ENCODE measurements at places on chromosomes 3 and 15.

DNA sequence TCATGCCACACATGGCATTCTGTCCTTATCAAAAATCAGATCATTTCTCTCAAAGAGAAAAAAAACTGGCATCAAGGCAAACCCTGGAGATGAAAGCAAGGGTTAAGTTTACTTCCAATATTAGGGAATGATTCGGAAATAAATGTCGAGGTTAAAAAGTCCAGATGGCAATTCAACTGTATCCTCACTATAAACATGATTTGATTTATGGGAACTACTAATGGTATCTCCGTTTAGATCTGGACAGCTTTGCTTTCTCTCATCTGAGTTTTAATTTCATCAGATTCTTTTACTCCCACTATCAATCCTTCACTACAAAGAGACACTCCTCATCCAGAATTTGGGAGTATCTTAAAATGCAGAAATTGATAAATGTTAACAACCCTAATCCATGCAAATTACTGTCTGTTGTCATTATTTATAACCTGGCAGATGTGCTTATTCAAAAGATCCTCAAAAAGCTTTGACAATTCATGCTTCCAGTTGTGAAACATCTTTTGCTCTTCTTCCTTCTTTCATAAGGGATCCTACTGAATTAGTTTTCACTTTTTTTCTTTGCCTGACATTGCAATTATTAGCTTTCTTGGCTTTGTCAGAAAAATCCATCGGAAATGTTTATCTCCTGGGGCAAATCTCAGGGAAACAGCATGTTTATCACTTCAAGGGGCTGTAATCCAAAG, 903.2 kb downstream of the MCTP2 start:
- no peak for DNase-seq

GRCh38 chr3:152709659-152710058, 125.3 kb upstream of the P2RY1 start:
- DNase-seq: no peak

- DNase-seq: no peak
Observed at GRCh38 chr3:69743975-69744906, 5.0 kb downstream of the MITF start.

- DNase-seq: no peak
Observed at GRCh38 chr3:27610800-27611525, 111.2 kb downstream of the EOMES start.

DNA sequence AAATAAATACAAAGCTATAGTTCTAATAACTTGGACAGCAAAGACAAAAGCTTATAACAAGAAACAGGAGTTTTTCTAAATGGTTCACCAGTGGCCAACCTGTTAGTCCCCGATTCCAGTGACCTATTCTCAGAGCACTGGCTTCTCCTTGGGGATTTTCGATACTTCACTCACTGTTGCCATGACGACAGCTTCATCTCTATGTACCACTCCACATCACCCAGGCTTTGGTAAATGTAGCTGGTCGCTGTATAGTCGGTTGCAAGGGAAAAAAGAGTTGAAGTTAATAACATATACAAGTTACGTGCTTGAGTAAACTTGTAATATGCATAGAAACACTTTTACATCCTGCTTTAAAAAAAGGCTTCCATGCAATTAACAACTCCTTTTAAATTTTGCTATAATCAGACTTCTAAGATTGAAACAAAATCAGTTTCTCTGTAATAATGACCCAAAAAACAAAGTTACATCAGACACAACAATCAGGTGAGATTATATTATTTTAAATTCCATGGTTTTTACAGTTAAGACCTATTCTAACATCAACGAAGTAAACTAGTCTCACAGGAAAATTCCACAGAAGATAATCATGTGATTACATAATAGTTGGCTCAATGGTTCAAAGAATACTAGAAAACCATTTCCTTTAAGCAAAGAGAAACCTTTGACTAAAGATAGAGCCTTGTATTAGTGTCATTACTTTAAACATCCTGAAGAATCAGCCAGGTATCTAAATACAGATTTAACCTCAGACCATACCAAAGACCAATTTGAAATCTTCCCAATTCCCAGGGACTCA, 2.9 kb downstream of the CCNL1 start:
- no peak for DNase-seq

GRCh38 chr3:144516026-144516425, 544.4 kb downstream of the DIPK2A start:
- DNase-seq: no peak

DNA sequence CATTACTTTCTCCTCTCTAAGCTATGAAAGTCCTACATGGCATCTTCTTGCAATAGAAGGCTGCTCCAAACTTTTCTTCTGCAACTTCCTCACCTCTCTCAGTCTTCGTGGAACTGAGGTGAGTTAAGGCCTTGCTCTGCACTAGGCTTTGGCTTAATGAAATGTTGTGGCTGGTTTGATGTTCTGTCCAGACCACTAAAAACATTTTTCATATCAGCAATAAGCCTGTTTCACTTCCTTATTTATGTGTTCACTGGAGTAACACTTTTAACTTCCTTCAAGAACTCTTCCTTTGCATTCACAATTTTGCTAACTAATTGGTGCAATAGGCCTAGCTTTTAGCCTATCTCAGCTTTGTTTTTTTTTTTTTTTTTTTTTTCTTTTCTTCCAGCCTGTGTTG, 335.3 kb upstream of the NECTIN3 start:
- DNase-seq: no peak

GRCh38 chr3:157201648-157202278, 41.8 kb upstream of the CCNL1 start:
- DNase-seq: no peak

DNA sequence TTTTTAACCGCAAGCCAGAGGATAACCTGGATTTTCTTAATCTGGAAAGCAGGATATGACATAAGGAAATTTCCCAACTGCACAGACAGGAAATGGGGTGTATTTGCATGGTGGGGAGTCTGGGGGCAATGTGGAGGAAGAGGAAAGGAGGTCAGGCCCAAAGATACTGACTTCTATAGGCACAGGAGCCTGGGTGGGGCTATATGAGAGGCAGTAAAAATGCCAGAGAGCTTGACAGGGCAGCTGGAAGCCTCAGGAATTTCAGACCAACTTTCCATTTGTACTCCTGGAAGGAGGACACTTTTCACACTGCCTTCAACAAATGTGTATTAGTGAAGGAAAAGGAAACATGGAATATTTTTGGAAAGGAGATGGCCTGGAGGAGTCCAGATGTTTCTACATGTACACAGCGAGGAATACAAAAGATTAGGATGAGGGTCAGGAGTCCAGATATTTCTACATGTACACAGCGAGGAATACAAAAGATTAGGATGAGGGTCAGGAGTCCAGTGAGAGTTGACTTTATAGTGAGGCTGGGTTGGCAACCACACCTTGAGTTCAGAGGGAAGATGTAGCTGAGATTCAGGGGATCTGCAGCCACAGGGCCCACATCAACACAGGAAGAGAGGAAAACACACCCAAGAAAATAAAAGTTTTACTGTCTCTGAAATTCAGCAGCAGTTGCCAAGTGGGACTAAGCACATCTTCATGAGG, 111.9 kb upstream of the PTPRG start:
- DNase-seq: no peak

DNA sequence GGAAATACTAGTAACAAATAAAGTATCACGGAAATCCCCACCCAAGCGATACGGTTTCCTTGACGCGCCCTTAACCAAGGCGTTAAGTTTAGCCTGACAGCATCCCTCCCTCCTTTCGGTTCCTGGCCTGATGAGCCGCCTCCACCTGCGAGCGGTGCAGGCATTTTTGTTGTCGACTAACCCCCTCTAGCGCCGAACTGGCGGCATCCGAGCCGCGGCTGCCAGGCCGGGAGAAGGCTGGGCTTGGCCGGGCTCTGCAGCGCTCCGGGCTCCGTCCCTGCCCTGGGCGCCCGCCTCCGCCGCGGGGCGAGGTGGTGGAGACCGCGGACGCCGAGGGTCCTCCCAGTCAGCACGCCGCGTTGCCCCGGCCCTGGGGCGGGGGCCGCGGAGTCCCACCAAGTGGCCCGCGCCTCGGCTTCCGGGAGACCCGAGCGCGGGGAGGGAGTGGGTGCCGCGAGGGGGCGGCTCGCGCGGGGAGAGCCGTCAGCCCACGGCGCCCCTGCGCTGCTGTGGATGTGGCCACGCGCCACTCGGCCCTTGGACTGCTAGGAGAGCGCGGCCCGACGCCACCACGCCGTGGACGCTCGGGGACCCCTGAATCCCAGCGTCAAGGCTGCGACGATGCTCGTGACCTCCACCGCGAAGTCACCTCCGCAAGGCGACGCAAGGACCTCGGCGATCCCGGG, 1.1 kb upstream of the EPHA6 start:
- DNase-seq: peak; percentile 41

DNA sequence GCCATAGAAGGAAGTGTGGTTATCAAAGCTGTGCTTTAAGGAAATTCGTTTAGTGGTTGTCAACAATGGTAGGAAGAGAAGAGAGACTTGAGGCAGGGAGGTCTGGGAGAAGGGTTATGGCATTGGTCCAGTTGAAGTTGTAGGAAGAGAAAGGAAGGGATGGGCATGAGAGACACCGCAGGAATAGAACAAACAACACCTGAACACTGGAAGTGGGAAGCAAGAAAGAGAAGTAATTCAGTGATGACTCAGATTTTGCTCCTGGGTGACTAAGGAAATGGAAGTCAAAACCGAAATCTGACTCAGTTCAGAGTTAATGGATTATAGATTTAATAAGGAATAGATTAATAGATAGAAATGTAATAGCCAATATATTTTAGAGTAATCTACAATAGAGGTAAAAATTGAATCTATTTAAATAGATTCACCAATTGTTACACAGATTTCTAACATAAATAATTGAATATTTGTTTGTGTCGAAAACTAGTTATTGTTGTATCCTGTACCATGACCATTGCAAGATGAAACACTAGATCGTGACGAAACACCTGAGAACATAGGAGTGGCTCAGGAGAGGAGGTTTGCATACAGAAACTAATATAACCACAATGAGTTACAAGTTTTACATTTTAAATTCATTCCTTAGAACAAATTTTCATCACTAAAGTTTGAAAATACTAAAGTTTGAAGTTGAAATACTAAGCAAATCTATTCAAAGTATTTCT, 36.0 kb downstream of the THBS1 start:
- DNase-seq: no peak

DNA sequence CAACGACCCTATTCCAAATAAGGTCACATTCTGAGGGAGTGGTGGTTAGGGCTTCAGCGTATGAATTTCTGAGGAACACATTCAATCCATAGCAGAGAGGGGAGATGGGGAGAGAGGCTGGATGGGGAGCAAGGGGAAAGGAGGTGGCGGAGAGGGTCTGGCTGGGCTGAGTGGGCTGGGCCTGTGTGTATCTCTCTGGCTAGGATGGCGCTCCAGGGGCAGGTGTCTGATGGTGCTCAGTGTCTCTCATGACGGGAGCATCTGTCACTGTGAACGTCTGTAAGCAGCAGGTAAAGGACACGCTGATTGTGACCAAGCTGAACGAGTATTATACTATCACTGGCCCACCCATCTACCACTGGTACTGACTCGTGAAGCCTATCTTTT, 159.6 kb downstream of the XXYLT1 start:
- no peak for DNase-seq

- no peak for DNase-seq
Observed at GRCh38 chr3:189103208-189103607, 68.6 kb upstream of the TPRG1 start.
